ENCODE measurements at places on chromosomes 7 and 10.

DNA sequence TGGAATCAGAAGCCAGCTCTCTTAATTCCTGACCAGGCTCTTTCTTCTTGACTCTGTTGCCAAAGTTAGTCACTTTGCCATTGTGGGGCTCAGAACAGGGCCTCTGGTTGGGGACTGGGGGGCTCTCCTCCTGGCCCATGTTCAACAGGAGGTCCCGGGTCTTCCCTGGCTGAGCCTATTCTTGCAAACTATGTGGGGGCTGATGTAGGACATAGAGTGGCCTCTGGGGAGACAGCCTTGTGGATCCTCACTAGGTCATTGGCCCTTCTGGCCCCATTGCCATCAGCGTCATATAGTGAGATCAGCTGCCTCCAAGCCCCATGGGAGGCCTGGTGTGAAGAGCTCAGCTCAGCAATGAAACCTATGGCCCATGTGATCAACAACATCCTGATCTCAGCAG, 77.6 kb upstream of the LEP start:
- no peak for DNase-seq

GRCh38 chr7:8605221-8605620, 171.8 kb downstream of the NXPH1 start:
- no peak for DNase-seq

- DNase-seq: no peak
These were observed 42.5 kb upstream of the KMT2E start for GRCh38 chr7:104971290-104972071.

GRCh38 chr10:61812052-61812721, 89.3 kb upstream of the ARID5B start:
- DNase-seq: no peak

All from glomerular endothelial cell (primary cell).